ENCODE measurements at places on chromosomes 3 and 15.

- DNase-seq: no peak
These were observed 13.4 kb downstream of the DZIP3 start for GRCh38 chr3:108602935-108603294.

DNA sequence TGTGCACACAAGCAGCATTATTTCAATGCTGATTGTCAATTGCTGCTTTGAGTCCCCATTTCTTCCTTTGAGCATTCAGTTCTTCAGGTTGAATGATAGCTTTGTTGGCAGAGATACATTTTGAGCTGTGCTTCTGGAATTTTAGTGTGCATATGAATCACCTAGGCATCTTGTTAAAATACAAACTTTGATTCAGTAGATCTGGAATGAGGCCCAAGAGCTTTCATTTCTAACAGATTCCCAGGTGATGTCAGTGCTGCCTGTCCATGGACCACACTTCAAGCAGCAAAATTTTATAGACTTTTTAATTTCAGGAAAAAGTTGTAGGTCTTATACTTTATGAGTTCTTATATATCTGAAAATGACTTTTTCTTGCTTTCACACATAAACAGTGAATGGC, 131.1 kb downstream of the ADAMTSL3 start:
- no peak for DNase-seq

GRCh38 chr3:151879037-151879436, 5.6 kb downstream of the SUCNR1 start:
- no peak for DNase-seq

DNA sequence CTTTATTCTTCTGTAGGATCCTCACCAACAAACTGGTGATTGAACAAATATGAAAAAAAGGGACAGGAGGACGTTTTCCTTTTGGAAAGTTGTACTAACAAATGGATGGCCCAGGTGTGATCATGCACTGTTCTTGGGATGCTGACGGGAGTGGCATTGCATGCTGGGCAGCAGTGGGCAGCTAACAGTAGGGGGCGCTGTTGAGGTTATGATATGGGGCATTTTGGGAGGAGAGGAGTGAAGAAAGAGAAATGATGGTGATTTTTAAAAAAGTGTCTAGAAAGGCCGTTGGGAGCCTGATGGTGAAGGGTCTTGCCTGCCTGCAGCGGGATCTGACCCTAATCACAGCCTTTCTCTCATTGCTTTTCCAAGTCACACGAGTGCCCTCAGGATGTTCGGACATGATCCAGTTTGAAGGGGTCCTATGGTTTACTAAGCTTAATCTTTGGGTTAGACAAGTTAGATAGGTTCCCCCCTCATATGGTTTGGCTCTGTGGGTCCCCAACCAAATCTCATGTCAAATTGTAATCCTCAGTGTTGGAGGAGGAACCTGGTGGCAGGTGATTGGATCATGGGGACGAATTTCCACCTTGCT, 46.2 kb upstream of the PRTG start:
- DNase-seq: peak; percentile 78

- DNase-seq: no peak
These were observed 139.5 kb upstream of the RBMS3 start for GRCh38 chr3:29141197-29141917.

- no peak for DNase-seq
These were observed 107.2 kb upstream of the GBE1 start for GRCh38 chr3:81868597-81868996.

GRCh38 chr3:135567223-135567622, 398.3 kb upstream of the PPP2R3A start:
- no peak for DNase-seq

- no peak for DNase-seq
These were observed 44.0 kb downstream of the RHCG start for GRCh38 chr15:89452330-89452836.

DNA sequence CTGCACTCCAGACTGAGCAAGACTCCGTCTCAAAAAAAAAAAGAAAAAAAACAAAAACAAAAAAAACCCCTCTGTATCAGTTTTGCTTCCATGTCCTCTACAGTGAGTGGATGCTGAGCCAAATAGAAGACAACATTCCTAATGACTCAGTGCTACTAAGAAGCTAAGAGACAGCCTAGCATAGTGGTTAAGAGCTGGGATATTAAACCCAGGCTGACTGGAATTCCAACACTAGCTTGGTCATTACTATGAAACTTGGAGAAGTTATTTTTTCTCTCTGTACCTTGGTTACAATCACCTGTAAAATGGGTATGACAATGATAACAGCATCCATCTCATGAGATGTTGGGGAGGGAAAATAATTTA, 60.9 kb upstream of the PYGO1 start:
- no peak for DNase-seq

- no peak for DNase-seq
These were observed 285.6 kb downstream of the EPHA3 start for GRCh38 chr3:89392991-89393390.

GRCh38 chr3:31247850-31248562, 284.7 kb upstream of the STT3B start:
- peak; percentile 35 for DNase-seq

DNA sequence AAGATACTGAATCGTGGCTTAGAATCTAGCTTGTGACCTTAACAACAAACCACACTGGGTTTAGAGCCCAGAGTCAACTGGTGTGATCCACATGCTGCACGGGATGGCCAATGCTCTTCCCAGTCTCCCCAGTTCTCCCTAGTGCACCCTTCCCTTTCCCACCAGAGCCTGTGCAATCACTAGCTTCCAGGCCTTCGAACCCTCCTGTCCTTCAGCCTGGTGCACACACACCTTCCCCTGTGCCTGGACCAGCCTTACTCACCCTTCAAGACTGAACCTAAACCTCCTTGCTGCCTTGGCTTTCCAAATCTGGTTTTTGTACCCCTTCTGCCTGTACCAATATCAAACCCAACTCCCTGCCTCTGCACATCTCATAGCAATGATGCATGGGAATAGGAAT, 43.8 kb downstream of the WNT5A start:
- no peak for DNase-seq

DNA sequence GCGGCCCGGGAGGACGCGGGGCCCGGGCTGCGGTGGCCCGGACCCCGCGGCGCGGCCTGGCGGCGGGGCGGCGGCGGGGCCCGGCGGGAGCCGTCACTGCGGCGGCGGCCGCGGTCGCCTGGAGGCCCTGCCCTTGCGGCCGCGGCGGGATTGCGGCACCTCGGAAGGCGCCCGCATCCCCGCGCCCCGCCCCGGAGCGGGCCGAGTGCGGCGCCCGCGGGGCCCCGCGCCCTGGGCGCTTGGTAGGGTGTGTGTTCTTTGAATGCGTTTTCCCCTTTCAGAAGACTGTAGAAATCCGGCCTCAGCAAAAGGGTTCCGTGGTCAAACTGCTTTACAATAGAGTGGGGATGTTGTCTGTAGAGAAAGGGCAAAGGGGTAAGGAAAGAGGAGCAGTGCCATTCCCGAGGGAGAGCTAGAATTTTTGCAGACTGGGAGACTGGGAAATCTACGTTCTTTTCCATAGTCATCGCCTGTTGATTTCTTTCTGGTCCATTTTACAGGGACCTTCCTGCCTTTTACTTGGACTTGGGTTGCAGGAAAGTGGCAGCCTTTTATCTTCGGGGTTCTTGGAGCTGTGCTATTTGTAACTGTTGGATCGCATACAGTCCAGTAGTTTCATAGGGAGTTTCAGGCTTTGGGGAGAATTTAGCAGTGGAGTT, 630 bp downstream of the SNRK start:
- peak; percentile 18 for DNase-seq

DNA sequence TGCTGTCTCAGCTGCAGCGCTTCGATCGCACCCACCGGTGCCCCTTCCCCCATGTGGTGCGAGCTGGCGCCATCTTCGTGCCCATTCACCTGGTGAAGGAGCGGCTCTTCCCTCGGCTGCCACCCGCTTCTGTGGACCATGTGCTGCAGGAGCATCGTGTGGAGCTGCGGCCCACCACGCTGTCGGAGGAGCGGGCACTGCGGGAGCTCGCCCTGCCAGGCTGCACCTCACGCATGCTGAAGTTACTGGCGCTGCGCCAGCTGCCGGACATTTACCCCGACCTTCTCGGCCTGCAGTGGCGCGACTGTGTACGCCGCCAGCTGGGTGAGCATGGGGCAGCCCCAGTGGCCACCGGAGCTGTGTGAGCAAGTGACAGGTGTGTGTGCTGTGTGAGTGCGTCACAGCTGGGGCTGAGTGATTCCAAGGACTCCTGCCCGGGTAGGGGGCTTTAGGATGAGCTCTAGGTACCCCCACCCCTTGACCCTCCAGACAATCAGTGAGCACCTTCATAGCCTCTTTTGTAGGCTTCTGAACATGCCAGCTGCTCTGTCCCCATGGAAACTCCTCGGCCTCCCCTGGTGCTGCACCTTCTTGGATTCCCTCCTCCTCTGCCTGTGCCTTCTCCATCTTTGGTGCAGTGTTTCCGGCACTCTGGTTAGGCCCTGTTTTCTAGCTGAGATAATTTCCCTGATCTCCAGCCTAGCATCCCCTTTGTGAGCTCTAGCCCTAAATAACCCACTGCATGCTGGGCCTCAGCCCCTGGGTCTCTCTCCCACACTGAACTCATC, 7.0 kb downstream of the C15orf39 start:
- no peak for DNase-seq

DNA sequence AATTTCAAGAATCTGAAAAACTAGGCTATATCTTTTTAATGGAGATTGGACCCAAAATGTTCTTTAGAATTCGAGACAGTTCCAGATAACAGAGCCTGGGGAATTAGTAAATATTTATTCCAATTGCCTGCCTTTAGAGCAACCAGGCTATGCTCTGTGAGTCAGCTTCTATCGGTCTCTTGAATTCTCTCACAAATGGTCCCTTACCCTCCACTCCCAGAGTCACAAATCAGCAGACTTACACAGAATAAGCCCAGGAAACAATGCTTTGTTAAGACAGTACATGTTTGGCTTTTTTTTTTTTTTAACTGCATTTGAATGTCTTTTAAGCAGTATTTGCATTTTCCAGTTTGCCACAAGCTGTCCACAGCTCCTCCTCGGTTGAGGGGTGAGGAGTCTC, 460.7 kb upstream of the CBLB start:
- DNase-seq: no peak

DNA sequence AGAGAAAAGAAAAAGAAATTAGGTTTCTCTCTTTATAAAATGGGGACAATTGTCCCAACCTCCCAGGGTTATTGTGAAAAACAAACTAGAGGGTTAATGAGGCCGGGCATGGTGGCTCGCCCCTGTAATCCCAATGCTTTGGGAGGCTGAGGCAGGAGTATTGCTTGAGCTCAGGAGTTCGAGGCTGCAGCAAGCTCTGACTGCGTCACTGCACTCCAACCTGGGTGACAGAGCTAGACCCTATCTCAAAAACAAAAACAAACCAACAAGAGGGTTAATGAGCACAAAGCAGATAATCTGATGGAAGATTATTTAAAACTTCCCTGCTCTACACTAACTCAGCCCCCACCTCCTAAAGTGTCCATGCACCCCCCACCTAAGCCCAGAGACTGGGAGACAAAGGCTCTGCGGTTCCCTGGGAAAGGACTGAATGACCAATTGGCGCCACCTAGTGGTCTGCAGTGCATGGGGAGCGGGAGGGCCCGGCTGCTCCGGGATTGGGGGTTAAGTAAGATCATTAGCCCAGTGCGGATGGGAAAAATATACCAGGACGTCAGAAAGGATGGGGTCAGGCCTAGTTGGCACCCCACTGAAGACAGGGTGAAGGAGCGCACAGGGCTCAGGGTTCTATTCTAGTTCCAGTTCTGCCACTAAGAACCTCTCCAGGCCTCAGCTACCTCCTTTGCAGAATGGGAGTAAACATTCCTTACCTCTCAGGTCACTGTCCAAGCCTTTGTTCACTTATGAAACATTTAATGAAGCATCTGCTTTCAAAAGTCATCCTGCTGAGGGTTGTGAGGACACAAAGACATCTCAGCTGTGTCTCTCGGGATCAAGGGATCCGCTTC, 15.6 kb downstream of the PIF1 start:
- DNase-seq: peak; percentile 82

- no peak for DNase-seq
These were observed 733.0 kb upstream of the DPPA4 start for GRCh38 chr3:110070161-110070916.

DNA sequence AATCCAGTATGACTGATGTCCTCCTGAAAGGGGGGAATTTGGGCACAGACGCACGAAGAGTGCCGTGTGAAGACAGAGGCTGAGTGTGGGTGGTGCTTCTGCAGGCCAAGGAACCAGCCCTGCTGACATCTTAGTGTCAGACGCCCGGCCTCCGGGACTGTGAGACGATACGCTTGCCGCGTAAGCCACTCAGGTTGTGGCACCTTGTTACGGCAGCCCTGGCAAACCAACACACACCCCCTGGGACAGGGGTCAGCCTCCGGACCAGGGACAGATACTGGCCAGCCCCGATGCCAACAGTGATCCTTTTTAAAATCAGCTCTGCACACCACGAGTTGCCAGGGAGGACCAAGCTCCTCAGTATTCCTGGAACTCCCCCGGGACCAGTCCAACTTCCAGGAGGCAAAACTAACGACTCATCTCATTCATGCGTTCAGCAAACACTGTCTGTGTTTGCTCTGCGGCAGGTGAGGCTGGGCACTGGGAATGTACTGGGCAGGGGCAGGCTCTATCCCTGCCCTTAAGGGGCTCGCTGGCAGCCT, 21.2 kb upstream of the PIGZ start:
- no peak for DNase-seq

DNA sequence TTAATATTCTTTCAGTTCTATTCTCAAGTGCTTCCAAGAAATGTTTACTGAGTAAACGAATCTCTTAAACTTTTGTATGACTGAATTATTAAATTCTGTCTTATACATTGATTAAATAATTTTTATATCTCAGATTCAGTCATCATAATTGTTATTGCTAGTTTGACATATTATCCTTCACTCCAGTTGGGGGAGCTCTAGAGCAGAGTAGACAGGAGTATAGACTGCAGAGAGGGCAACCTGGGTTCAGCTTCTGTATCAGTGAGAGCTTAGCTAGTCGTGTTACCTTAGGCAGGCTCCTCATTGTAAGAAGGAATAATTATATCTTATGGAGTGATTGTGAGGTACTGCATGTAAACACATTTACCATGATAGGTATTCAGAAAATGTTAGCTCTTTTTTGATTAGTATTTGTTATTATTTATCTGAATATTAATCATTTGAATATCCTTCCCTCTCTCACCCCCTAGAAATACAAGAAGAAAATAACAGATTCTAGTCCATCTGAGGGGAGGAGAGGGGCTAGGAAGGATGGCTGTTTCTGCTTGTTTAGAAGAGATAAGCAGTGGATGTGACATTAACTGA, 31.0 kb upstream of the ZCWPW2 start:
- DNase-seq: peak; percentile 24

- no peak for DNase-seq
These were observed 540.0 kb upstream of the ROBO1 start for GRCh38 chr3:80307844-80308243.

GRCh38 chr3:105274958-105275357, 91.8 kb upstream of the ALCAM start:
- no peak for DNase-seq

DNA sequence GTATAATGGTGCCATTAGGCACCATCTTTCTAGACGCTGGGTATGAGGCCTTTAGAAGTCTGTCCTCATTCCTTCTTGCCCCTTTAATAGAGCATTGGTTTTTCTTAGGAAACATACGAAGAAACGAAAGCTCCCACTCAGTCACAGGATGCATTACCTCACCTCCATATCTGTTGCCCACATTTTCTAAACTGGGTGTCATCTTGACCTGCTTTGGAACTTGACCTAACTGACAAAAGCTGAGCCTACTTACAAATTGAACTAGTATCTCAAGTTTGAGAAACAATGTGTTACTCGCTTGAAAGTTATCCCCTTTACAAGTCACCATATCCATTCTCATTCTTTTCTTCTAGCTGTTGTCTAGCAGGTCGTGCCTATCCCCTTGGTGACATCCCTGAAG, 102.7 kb downstream of the VPS8 start:
- no peak for DNase-seq

GRCh38 chr3:127690823-127691452, 18.2 kb downstream of the ABTB1 start:
- peak; percentile 25 for DNase-seq

Data from activated CD4-positive, alpha-beta T cell treated with anti-CD3 and anti-CD28 coated beads for 48 hours (primary cell).